ENCODE measurements at places on chromosomes 11 and 22. TPM values are rescaled to one million over a fixed set of nuclear protein-coding genes. Genes with fewer than 3 reads are reported as not detected.

FGF19 gene
- 2.0 TPM for polyA plus RNA-seq

MPEG1 gene
- 23.1 TPM for polyA plus RNA-seq

BAD gene
- 42.8 TPM for polyA plus RNA-seq

TREH gene
- 0.64 TPM for polyA plus RNA-seq

MS4A12 gene
- not detected for polyA plus RNA-seq

MPZL3 gene
- polyA plus RNA-seq = 2.4 TPM

SYCE3 gene
- 0.42 TPM for polyA plus RNA-seq

CHADL gene
- polyA plus RNA-seq = 3.1 TPM

RFPL1 gene
- polyA plus RNA-seq = 1.8 TPM

DNA sequence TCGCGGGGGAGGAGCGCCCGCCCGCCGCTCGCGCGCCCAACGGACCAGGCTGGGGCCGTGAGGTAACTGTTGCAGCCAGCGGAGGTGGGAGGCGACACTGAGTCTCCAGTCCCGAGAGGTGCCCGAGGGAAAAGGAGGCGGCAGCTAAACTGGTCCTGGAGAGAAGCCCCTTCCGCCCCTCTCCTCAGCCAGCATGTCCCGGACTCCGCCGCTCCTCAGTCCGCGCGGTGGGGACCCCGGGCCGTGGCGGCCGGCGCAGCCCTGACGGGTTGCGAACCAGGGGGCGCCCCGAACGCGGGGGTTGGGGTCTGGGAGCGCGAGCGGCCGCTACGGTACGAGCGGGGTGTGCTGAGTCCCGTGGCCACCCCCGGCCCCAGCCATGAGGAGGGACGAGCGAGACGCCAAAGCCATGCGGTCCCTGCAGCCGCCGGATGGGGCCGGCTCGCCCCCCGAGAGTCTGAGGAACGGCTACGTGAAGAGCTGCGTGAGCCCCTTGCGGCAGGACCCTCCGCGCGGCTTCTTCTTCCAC lies at the start of gene PDE3B:
PDE3B (plus strand) TSS at position 108 of the 529 bp plus-strand sequence; CDS start at position 380, 272 bp downstream.
- no peak for DNase-seq

GRCh38 chr11:95547186-95547585 lies 242.4 kb downstream of the FAM76B start:
- DNase-seq = no peak

DNA sequence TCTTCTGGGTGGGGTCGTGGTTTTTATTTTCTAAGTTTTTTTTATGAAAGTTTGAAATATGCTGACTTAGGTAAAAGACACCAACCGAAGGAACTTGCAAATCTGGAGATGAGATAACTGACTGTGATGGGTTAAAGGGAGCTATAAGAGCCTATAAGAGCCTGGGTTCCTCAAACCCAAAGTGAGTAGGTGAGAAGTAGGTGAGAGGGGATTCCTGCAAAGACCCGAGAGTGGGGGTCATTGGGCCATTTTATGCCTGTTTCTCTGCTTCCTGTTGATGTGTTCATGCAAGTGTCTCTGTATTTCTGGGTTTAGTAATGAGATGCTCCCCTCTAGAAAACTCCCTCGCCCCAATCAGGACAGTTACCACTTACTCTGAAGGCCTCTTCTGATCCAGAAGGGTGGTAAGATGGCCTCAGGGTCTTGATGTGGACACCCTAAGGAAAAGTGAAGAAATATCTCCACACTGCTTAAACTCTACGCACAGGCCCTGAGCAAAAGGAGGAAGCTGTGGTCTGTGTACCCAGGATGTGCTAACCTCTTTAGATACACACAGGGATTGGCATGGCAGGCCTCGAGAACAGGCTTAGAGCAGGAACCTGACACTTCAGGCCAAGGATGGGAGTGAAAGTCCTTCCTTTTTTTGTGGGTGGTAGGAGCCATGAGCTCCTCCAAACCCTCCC lies 1.8 kb downstream of the FLI1 start:
- DNase-seq = no peak

DNA sequence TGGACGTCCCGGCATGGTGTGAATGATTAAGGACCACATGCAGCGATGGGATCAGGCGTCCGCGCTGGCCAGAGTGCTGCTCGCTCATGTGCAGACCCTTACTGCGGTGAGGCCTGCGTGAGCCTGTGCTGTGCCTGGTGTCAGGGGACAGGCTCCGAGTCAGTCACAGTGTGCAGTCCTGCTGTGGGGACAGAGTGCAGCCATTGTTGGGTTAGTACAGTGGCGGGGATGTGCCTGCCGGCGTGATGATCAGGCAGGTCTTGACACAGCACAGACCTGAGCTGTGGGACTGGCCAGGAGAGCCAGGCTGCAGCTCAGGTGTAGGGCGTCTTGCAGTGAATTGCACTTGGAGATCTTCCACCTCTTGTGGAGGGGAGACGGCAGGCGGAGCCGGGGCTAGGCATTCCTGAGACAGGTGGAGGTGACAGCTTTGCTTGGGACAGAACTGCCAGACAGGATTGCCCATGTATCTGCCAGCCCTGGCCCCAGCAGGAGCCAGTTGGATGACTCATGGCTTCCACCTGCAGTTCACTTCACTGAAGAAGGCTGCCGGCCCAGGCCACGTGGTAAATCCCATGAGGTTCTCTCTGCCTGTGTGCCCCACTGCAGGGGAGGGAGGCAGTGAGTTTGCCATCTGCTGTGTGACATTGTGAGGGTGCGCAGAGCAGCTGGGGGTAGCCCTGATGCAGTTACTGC lies 17.3 kb downstream of the TRMU start:
- no peak for DNase-seq

- no peak for DNase-seq
Observed at GRCh38 chr11:44793350-44794090, 66.8 kb downstream of the TSPAN18 start.

DNA sequence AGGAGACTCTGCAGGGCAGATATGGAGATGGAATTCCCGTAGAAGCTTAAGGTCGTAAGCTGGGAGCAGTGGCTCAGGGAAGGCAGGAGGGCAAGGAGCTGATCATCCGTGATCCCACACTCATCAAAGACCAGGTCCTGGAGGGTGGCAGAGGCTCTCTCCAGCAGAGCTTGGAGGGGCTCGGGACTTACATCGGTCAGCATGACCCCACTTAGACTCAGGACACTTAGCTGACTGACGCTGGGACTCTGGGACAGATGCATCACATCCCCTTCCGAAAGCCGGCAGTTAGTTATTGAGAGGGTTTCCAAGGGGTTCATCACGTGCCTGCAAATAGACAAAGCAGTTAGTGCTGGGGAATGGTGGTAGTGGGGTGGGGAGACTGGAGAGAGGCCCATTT lies 10.7 kb downstream of the PRAME start:
- no peak for DNase-seq

DNA sequence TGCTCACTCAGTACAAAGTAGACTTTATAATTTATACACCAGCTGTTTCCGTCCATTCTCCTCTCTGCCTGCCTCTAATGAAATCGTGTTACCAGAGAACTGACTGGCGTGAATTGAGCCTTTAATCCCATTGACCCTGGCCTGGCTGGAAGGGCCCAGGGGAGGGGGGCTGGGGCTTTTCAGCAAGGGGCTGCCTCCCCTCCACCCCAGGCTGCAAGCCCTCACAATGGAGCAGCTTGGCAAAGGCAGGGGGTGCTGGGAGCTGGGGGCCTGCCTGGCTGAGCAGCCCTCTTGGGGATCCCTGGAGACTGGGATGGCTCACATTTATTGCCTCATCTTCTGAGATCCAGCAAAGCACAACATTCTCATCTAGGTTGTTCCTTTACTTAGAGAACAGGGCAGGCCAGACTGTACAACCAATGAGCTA lies 25.8 kb upstream of the LMO1 start:
- no peak for DNase-seq

DNA sequence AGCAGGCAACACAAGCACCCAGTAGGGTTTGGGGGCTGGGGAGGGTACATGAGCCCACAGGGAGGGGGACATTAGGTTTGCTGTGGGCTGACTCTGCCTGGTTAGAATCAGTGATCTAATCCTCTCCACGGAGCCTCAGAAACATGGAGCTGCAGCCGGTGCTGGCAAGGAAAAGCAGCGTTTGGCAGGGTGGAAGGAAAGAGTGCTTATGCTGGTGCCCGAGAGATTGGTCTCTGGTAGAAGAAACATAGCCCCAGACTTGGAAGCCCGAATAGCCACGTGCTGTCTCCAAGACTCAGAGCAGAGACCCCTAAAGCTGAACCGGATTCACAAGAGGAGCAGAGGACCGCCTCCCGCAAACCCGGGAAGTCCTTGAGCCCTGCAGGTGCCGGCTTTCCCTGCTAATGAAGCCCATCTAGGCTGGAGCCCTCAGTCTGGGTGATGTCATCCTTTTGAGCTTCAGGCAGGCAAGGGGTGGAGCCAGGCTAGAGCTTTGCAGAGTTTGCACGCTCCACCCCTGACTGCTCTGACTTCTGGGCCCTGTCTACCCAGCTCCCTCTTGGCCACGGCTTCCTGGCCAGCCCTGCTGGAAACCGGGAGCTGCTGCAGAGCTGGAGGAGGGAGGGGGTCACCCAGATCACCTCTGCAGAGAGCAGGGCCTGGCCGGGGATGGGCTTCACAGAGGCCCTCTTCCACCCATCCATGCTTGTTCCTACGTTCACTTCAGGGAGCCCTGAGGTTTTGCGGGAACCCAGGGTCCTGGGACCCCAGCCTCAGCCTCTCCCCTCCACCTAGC lies 35.0 kb upstream of the JAM3 start:
- DNase-seq = no peak

- DNase-seq = no peak
Observed at GRCh38 chr11:11142430-11142829, 210.6 kb downstream of the CSNK2A3 start.

- DNase-seq = no peak
Observed at GRCh38 chr22:46958191-46958590, 195.7 kb downstream of the TBC1D22A start.

GRCh38 chr11:108341654-108342053 lies 118.8 kb downstream of the ATM start:
- DNase-seq = no peak

DNA sequence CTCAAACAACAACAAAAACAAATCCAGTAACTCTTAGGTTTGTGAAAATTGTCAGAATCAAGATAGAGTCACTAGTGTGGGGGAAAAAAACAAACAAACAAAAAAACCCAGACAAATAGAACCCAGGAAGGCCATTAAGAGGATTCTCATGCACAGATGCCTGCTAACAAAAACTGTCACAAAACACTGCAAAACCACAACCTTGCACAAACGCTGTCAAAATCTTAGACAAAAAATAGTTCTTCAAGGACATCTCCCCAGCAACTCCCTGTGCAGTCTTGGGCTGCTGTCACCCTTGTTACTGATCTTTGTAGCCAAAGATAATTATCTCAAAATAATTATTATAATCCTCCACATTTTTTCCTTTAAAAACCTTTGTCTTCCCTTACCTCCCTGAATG lies 4.6 kb upstream of the ZBED5 start:
- no peak for DNase-seq

DNA sequence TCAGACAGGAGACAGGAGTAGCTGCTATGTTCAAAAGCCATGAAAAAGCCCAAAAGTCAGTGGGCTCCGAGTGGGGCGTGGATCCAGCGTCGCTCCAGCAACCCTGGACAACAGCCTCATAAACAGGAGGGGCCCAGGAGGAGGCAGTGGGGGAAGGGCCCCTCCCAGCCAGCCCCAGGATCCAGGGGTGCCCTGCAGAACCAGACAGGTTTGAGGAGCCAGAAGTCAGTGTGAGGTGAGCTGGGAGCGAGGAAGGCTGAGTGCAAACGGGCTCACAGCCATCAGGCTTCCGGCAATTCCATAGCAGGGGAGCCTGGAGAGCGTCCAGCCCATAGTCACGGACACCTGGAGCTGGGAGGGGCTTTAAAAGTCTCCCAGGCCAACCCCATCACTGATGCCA lies 217.7 kb downstream of the MN1 start:
- DNase-seq = no peak

DNA sequence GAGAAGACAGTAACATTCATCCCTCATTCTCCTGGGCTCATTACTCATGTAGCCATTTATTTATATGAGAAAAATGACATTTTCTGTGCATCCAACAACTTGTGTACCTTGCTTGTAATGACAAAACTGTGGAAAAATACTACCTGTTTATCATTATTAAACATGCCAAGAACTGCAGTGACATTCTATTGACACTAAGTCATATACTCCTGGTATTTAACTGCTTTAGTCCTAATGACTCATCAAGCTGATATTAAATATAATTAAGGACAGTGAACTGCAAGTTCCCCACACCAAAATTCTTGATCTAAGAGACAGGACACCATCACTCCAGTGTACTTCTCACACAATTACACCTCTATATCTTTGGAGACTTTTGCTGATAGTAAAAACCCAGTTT lies 1328.7 kb upstream of the RAG2 start:
- DNase-seq = no peak

- no peak for DNase-seq
Observed at GRCh38 chr11:37442576-37442975, 844.5 kb upstream of the RAG2 start.

GRCh38 chr11:62539238-62539925 lies 7.2 kb downstream of the AHNAK start:
- DNase-seq = no peak

GRCh38 chr22:40654522-40655167 lies 18.1 kb upstream of the MRTFA start:
- no peak for DNase-seq

DNA sequence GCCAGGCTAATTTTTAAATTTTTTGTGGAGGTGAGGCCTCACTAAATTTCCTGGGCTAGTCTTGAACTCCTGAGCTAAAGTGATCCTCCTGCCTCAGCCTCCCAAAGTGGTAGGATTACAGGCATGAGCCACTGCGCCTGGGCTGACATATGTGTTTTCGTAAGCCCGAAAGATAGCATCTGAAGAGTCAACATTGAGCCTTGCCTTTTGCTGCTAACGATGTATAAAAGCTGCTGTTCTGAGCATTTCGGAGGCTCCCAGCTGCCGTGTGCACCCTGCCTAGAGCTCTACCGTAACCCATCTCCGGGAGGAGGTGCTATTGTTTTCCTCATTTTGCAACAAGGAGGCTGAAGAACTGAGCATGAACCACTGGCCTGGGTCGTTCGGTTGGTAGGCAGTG lies 18.1 kb upstream of the PPP6R3 start:
- no peak for DNase-seq

DNA sequence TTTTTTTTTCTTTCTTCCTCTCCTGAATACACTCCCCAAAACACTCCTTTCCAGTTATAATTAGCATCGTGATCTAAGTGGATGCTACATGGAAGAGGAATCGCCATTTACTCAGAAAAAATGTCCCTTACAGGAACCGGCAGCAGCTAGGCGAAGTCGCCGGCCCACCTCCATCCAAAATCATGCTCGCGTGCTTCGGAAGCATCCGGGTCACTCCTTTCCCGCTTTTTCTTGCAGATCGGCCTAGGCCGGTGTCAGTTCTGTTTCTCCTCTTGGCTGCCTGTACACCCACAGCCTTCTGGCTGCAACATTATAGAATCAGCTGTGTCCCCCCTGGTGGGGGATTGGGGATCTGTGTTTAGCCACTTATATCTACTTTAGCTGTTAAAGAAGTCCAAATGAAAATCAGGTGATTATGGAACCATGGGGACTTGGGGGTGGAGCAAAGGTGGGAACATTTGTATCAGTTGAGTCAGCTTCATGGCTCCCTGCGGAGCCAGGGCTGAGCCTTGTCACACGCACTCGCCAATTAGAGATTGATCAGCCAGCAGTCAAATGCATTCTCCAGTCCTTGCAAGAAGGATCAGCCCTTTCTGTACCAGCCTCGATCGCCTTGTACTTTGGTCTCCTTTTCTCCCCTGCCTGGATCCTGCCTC lies 36.3 kb downstream of the ASRGL1 start:
- DNase-seq = no peak

Data from left renal pelvis (tissue), 4 donors.